ENCODE measurements at places on chromosomes 2 and 18. TPM values are rescaled to one million over a fixed set of nuclear protein-coding genes. Genes with fewer than 3 reads are reported as not detected.

DNA sequence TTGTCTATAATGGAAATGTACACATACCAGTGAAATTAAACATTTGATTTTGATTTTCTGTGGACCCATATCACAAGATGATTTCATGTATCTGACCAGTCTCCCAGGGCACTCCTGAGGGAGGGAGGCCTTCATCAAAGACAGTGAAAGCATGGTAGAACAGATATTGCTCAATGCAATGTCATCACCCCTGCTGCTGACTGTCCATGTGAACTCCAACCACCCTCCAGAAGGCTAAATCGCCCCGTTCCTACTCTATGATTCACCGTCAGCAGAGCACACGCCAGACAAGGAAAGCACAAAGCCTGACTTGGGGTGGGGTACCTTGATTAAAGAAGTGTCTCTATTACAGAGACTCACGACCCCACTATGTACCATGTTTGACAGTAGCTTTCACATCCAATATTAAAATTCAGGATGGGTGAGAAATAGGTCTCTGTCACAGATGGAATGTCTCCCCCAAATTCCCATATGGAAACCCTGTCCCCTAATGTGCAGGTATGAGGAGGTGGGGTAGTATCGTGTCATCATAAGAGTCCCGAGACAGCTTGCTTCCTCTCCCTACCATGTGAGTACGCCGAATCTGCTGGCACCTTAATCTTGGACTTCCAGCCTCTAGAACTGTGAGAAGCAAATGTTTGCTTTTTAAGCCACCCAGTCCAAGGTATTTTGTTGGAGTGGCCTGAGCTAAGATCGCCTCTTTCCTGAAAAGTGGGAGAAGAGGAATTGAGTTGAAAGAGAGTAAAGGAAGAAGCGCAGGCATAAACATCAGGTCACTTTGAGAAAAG lies 42.4 kb downstream of the CYB5A start:
- DNase-seq, result no peak

SLC11A1 gene
- 218 TPM for total RNA-seq

GRCh38 chr2:166148500-166149400 lies 20.9 kb upstream of the SCN1A start:
- no peak for DNase-seq

GRCh38 chr2:29212009-29212408 lies 96.8 kb downstream of the CLIP4 start:
- no peak for DNase-seq

PLCD4 gene
- total RNA-seq, result 2.3 TPM

GRCh38 chr2:128941751-128942150 lies 623.1 kb upstream of the HS6ST1 start:
- DNase-seq, result no peak

DNA sequence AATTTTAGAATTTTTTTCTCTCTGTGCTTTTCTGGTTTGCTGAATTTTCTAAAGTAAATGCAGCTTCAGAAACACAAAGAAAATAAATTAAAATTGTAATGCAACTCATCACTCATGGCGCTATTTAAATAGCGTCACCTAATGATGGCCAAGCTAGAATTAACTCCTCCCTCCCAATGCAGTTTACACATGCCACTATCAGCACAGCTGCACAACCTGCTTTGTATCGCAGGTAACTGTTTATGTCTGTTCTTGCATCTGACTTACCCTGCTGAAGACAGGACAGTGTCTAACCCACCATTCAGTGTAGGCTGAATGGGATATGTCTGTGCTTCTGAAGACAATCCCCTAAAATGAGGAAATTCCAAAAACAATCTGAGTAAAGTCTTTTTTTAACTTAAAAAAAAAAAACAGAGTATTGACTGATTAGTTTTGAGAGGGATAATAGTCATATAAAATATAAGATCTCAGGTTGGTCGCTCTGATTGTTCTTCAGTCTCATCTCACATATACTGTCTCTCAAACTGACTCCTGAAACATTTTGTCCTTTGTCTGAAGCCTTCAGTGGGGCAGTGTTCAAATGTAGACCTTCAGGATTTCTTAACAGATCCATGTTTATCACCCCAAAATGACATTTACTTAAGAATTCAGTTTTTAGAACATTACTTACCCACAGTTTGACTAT lies 271.4 kb downstream of the ZEB2 start:
- DNase-seq, result no peak

- DNase-seq, result no peak
These were observed 127.9 kb upstream of the SEC11C start for GRCh38 chr18:59011786-59012185.

- DNase-seq, result no peak
These were observed 561.4 kb upstream of the LINC00305 start for GRCh38 chr18:64710105-64710861.
